Activated CD4-positive, alpha-beta T cell treated with anti-CD3 and anti-CD28 coated beads for 48 hours (primary cell): ENCODE measurements at places on chromosomes 1 and 21.

- peak; percentile 81 for DNase-seq
These were observed 9.0 kb downstream of the CD2 start for GRCh38 chr1:116763116-116763786.

DNA sequence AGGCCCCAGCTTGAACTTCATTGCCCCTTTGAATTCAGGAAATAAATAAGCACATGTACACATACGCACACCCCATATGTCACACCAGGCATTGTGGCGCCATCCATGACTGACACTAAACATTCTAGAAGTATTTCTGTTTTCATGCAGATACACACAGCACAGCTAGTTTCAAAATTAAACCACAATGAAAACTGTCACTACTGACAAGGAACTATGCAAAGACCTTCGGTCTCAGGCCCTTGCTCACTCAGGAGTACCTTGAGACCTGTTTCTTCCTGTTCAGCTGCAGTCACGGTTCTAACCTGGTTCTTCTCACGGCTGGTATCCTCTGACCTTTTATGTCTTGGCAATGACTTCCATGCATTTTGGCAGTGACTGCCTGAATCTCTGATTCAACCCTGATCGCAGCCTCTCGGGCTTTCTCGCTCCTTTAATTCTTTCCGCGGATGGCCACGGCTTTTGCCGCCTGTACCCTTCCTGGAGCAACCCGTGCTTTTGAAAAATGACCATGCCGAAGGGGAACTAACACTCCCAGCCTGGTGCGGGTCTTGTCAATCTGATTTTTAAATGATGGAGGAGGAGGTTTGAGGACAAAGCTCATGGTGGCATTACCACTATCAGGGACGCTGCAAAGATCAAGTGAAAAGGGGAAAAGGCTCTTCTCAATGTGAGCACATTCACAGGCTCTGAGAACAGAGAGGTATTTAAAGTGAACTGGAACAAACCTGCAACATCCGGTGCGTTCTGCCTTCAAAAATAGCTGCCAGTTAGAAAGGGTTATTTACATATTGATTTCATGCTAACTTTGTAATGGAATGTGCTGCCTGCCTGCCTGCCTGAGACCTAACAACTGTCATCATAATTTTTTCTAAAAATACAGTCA lies 384.6 kb downstream of the RRAGC start:
- DNase-seq = peak; percentile 6

DNA sequence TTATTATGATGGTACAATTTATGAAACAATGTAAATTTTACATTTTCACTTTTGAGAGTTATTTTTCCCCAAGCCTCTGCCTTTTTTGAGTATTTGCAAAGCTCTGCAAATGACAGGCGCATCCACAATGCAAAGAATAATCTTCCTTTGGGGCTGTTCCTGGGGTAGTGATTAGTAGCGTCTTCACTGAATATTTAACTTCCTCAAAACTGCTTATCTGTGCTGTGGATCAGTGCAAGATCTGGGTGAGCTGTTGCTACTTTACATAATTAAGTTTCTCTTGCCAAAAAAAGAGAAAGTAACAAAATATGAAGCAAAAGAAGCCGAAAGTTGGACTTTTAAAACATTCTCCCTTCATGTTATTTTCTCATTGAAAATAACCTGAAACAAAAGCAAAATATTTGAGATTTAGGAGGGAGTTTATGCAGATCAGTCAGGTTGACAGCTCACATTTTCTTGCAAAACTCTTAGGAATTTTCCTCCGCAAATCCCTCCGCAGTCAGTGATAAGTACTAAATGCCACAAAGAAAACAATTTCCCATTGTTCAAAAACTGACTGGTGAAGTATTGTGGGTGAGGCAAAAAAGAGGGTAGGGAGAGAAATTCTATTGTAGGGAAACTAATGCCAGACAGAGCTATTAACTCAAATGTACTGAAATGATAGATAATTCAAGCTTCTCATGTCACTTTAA lies 276.4 kb upstream of the B3GALT2 start:
- no peak for DNase-seq

- DNase-seq = no peak
These were observed 9.9 kb downstream of the HCRTR1 start for GRCh38 chr1:31627301-31627929.

DNA sequence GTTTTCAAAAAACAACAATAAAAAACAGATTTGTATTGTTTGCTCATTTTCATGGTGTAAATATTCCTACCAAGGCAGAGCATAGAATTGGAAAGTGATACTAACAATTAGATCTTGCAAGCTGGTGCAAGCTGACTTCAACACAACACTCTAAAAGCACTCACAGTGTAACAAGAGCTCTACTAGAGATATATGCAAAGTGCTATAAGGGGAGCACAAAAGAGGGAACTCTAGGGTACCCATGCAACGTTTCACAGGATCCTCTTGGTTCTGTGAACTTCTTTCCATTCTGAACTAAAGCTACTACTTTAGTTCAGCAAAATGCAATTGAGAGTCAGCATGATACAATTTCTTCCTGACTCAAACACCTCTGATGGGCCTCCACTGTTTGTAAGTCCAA lies 78.3 kb downstream of the ATP1B1 start:
- no peak for DNase-seq

DNA sequence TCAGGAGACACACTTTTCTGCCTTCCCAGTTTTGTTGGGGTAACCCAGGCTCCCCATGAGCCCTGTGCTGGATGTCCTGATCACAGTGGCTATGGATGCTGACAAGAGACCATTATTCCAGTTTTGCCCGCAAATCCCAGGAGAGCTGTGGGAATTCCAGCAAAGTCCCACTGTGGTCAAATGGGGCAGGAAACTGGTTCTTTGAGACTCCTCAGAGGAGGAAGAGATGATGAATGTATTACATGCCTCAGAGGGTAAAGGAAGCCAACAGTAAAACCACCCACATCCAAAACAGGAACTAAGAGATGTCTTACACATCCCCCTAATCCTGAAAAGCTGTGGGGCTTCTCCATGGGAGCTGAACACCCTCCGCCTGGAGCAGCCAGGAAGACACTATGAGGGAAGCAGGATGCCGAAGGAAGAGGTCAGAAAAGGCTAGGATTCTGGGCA lies 12.8 kb upstream of the MPZL1 start:
- no peak for DNase-seq

DNA sequence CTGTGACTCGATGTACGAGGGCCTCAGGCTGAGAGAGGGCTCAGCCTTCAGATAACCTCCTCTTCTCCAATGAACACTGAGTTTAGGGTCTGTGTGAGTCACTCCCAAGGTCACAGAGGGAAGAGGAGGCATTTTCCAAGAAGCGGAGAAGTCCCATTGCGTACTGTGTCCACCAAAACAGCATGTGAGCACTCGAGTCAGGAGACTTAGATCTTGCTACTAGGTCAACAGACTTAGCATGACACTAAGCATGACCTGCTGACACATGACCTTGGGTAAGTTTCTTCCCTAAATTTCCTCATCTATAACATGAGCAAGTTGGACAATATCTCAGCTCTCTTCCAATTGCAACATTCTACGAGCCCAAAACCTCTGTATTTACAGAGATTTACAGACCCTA lies 68.0 kb downstream of the PLPP3 start:
- DNase-seq = no peak

GRCh38 chr1:25197235-25197975 lies 34.9 kb downstream of the SYF2 start:
- no peak for DNase-seq

GRCh38 chr1:100009458-100009857 lies 39.7 kb downstream of the SLC35A3 start:
- DNase-seq = no peak

GRCh38 chr1:51622455-51622913 lies 5.6 kb downstream of the OSBPL9 start:
- DNase-seq = peak; percentile 28

DNA sequence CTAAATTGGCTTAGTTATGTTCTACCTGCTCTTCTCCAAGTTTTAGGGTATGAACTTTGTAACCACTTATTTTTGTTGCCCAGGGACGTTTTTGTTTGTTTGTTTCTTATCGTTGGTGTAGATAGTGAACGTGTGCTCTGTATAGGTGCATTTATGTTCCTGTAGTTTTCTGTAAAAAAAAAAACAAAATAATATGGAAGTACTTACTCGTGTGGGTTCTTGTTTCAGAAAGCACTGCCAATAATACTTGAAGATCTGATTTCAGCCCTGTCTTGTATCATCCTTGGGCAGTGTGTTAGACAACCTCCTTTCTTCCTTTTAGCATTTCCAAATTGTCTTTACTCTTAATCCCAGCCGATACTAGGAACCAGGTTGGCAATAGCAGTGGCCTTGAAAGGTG lies 4.4 kb downstream of the FAM20B start:
- DNase-seq = no peak

DNA sequence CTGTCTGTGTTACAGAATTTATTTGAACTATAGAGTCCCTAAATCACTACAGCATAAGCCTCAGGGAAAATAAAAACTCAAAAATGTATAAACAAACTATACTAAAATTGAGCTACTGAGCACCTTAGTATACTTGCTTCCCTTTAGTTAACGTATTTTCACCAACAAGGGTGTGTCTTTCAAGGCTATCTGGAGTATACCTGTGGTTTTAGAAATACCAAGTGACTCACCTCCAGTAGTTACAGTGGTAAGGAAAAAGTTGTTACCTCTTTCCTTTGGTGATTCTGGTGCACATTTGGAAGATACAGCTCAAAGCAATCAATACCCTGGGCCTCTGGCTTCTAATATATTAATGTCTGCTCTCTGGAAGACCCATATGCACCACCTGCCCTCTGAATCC lies 68.0 kb upstream of the C1orf105 start:
- DNase-seq = no peak
